ENCODE measurements at places on chromosomes 7 and 10. TPM values are rescaled to one million over a fixed set of nuclear protein-coding genes. Genes with fewer than 3 reads are reported as not detected.

TRUB1 gene
- total RNA-seq: 37.6 TPM

VIPR2 gene
- total RNA-seq: 0.49 TPM

LIPM gene
- not detected for total RNA-seq

SEMA3C gene
- total RNA-seq: 327 TPM

GLI3 gene
- total RNA-seq: 12.3 TPM

SYT15B gene
- total RNA-seq: under 0.01 TPM

All from temporal lobe (tissue), 4 donors.